ENCODE measurements at places on chromosomes 1 and 21. TPM values are rescaled to one million over a fixed set of nuclear protein-coding genes. Genes with fewer than 3 reads are reported as not detected.

GRCh38 chr1:162389021-162389818 is 7.7 kb downstream of the C1orf226 start:
- DNase-seq: no peak

DNA sequence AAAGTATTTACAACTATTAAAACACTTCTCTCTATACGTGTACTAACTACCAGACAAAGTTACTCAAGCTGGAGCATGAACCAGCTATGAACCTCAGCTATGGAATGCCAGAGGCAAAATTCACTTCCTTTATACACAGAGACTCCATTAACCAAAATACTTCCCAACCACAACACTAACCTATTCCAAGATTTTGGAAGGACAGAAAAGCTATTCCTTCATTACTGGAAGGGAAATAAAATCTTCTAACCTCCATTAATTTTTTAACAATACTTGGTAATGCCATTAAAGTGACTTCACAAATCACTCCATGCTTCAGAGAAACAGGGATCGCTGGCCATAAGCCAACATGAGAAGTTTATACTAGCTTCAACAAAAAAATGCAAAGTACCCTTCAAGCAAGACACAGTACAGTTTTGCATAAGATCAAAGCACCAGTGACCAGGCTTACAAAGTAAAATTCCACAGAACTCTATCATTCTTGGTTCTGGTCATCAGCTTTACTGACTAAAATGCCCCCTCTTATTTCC is 58.0 kb downstream of the PUM1 start:
- no peak for DNase-seq

- DNase-seq: no peak
These were observed 34.0 kb downstream of the FH start for GRCh38 chr1:241485554-241485992.

DNA sequence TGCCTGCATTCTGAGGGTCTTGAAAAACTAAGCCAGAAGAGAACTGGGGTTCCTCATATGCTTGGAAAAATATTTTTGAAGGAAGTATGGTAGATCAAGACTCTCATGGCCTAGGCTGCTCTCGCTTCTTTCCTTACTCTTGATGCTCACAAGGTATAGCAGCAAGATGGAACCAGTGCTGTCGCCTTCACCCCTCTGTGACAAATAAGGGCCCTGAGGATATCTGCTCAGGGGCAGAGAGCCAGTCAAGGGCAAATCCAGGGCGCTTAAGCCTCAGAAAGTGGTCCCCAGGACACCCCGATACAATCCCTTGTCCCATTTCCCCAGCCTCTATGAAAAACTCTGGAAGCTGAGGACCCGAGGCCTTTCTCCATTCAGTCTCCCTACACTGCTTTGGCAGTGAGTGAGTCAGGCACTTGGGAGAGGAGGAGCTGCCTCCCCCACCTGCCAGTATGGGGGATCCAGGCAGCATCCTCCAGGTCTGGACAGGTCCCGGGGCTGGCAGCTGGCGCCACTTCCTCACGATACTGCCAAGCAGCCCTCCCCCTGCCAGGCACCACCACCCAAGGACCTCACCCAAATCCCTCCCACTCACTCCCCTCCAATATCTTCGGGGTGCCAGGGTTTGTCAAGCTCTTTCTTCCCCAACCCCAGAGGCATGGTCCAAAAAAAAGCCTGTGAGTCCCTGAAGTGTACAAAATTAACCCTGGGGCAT is 1.3 kb downstream of the IGSF9 start:
- DNase-seq: no peak

DNA sequence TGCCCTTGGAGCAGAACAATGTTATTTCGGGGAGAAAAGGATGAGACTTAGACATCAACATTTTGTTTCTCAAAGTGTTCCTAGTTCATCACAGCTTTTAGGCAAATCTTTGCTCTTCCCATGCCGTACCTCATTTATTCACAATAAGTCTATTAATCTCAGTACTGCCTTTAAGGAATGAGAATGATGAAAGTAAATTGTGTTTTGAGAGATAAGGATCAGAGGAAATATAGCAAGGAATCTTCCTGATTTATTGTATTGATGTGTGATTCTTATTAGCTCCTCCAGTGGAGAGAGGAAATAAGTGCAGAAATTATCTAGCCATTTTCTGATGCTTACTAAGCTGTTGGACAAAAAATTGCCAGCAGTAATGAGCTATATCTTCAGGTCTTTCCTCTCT is 2.0 kb downstream of the POLR3C start:
- DNase-seq: no peak

DNA sequence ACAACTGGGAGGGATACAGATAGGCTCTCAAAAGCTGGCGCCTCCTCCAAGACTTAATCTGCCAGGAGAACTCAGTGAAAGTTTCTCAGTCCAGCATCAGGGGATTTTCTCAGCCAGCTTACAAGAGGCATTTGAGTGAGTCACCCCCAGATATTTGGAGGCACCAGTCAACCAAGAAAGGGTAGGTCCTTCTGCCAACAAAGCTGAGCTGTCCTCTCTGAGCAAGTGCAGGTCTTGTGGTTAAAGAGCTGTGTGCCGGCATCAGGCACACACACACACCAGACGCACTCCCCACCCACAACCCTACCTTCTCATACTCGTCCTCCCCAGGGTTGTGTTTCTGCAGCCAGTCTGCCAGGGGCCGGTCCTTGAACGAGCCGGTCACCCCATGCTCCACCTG is 27.0 kb upstream of the PPP1R15B start:
- no peak for DNase-seq

- no peak for DNase-seq
These were observed 6.8 kb downstream of the GPR137B start for GRCh38 chr1:236149003-236149595.

DNA sequence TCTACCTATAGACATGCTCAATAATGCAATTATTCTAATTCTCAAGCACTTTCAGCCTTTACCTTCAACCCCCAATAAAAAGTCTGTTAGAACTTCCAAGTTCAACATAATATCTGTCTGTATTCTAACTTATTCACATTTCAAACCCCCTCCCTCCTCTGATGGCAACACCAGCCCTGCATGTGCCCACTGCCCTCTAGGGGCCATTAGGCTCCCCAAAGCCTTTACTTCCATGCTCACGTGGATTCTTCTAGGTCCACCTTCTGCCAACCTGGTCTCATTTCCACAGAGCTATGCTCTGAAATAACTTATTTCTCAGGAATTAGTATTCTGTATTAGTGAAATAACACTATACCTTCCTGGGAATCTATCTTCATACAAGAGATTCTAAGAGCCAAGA is 22.2 kb upstream of the KPRP start:
- no peak for DNase-seq

DNA sequence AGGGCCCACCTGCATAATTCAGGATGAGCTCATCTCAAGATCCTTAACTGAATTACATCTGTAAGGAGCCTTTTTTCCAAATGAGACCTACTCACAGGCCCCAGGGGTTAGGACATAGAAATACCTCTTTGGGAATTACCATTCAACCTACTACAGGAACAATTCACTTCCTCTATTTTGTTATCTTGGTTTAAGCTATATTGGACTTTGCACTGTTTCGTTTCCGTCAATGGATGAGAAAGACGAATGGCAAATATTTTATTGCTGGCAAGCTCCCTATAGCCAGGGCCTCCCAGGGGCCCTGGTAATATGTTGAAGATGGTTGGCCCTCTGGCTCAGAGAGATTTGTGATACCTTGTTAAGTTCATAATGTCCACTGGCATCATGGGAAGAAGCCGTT is 384.2 kb upstream of the DUSP10 start:
- no peak for DNase-seq

The PUSL1 gene
- total RNA-seq: 10.5 TPM

The LRRN2 gene
- 10.8 TPM for total RNA-seq

The NBPF4 gene
- total RNA-seq: not detected

Measured in cerebellum (tissue), 4 donors.